ENCODE measurements at places on chromosomes 1 and 21.

DNA sequence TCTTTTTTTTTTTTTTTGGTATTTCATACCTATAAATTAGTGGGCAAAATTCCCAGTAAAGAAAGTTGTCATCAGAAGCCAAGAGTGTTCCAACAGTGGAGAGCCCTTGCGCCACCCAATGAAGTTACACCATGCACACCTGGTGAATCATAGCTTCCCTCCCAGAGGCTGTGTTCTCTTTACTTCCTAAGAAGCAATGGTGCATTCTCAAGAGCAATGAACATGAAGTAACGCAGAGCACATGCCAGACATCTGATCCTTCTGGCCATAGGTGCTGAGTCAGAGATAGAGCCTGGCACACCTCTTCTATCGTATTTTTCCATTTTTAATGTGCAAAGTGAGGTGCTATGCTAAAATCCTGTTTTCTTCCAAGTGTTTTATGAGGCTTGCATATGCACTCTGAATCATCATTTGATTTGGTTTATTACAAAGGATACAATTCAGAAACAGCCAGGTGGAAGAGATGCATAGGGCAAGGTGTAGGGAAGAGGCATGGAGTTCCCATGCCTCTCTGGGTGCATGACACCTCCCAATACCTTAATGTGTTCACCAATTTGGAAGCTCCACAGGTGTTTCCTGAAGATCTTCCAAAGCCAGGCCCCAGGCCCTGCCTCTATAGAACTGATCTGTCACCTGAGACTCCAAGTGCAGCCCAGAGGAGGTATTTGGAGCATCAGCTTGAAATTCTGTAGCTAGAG, 408.0 kb downstream of the SIPA1L2 start:
- DNase-seq = no peak

DNA sequence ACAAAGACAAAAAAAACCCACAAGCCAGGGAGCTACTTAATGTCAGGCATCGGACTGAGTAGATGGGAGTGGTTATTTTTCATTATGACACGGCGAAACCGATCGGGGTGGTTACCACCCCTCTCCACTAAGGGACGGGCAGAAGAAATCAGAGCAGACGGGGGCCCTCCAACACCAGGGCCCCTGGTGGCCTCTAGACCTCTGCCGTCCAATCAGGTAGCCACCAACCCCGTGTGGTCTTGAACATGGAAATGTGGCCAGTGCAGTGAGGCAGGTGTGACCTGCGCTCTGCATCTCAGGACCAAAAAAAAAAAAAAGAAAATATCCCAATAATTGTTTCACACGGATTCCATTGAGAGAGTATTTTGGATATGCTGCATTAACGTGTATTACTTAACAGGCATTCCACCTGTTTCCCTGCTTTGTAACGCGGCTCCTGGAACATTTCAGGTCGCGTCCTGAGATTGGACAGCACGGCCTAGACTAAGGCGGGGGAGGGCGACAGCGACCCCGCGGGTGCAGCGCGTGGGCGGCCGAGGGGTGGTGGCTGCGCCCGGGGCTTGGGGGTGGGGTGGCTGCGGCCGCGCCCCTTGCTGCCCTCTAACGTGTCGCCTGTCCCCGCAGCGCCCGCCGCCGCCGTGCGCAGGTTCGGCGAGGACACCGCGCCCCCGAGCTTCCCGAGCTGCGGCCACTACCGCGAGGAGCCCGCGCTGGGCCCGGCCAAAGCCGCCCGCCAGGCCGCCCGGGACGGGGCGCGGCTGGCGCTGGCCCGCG, 48.3 kb downstream of the SIM2 start:
- no peak for DNase-seq

GRCh38 chr1:228903434-228904071, 168.3 kb downstream of the RHOU start:
- no peak for DNase-seq

DNA sequence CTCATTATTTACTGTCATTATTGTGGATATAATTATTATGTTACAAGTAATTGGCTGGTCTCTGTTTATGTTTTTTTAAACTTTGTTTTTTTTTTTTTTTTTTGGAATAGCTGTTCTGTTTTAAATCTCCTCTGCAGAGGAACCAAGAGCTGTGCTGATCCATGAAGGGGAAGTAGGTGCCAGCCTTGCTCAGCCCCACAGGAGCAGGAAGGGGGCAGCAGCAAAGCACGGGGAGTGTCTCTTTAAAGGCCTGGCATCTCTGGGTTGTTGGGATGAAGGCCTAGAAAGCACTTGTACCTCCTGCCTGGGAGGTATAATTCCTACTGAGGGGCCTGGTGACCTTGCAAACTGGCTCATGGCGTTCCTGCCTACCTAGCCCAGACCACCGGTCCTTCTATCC, 2.5 kb upstream of the GRHL3 start:
- DNase-seq = no peak

DNA sequence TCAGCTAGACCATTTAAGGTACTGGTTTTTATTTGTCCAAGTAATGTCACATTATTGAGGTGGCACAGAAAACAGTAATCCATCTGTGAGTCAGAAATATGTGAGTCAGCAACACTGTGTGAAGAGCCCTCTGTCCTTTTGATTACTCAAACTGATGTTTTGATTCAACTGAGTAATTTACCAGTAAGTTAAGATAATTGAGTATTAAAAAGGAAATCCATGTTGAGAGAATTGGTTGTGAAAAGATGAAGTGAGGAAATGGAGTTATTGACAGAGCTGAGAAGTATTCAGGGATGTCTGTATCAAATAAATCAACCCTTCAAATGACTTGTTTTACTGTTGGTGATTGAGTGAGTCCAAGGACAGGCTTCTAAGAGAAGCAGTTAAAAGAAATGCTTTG, 302.7 kb upstream of the SGIP1 start:
- no peak for DNase-seq

GRCh38 chr1:9239622-9240401, 5.2 kb downstream of the H6PD start:
- peak; percentile 94 for DNase-seq

- no peak for DNase-seq
Observed at GRCh38 chr1:220527908-220528678, at the start of gene MARK1. Gene MARK1, plus strand, starts transcription at chr1:220528136. Its CDS starts 687 bp downstream, at chr1:220528823.

DNA sequence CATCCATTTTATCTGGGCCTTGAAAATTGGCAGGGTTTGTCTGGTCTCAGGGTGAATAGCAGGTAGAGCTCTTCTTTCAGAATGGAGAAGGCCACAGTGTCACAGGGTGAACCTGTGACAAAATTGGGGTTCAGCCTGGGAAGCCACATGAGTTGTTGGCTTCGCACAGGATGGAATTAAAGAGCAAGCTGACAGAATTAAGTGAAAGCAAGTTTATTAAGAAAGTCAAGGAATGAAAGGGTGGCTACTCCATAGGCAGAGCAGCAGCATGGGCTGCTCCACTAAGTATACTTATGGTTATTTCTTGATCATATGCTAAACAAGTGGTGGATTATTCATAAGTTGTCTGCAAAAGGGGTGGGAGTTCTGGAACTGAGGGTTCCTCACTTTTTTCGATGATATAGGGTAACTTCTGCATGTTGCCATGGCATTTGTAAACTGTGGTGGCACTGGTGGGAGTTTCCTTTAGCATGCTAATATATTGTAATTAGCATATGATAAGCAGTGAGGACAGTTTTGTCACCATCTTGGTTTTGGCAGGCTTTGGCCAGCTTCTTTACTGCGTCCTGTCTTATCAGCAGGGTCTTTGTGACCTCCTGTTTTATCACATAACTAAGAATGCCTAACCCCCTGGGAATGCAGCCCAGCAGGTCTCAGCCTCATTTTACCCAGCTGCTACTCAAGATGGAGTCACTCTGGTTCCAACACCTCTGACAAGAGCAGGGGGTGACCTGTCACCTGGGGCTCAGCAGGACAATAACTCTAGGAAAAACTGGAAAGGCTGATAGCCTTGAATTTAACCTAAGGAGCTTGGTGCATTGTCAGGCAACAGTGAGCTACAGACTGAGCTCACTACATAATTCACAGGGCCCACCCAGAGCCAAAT, 5.1 kb downstream of the IFNAR2 start:
- DNase-seq = no peak

DNA sequence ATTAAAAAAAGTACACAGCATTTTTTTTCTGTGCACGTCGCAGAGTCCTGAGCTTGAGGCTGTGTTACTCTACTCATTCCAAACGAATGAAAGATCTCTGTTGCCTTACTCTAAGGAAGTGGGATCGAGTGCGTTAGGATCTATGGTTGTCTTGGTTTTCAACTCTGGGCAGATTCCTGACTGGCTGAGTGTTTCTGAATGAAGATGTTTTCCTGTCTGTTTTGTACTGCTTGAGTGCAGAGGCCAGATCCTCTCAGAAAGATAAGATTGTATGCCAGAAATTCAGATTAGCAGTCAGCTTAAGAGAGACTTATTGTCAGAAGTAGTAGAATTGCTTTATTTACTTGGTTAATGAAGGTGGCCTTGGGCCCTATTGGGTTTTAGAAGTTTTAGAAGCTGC, 14.0 kb downstream of the PLA2G2E start:
- no peak for DNase-seq

- no peak for DNase-seq
Observed at GRCh38 chr1:185442050-185442449, 125.0 kb upstream of the IVNS1ABP start.

DNA sequence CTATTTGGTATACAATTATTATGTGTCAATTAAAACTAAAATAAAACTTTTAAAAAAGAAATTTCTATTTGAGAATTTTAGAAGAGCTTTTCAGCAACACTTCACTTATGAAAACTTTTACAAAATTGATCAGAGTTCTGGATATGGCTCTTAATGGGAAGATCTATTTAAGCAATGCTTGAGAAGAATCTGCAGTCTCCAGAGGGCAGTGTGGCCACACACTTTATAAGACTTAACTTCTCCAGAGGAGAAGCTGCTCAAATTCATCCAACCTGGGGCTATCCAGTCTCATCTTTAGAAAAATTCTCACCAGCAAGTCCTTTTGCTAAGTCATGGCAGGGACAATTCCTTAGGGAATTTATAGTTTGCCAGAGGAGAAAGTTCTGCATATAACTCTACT, 25.2 kb upstream of the AGO1 start:
- no peak for DNase-seq

GRCh38 chr1:201933840-201934430, 12.4 kb downstream of the LMOD1 start:
- DNase-seq = peak; percentile 32

- DNase-seq = no peak
Observed at GRCh38 chr1:40258445-40258769, 371 bp downstream of the ZMPSTE24 start.

- DNase-seq = no peak
Observed at GRCh38 chr1:53190210-53190611, 6.4 kb upstream of the CPT2 start.

DNA sequence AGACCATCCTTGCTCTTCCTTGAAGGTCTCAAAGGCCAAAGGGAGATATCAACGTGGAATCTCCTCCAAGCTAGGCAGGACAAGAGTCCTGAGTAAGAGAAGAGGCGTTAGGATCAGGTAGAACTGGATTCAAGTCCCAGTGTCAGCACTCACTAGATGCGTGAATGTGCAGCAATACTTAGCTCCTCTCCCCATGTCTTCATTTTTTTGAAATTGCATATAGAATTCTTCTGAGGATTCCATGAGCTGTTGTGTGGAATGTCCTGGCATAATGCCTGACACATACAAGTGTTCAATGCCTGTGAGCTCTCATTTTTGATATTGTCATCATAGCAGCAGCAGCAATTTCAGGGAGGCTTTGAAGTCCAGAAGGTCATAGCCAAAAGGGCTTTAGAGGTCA, 333.2 kb downstream of the KCNH1 start:
- no peak for DNase-seq

GRCh38 chr1:7768583-7768982, 2.5 kb upstream of the VAMP3 start:
- no peak for DNase-seq

- no peak for DNase-seq
Observed at GRCh38 chr1:208134491-208134890, 109.7 kb downstream of the PLXNA2 start.

DNA sequence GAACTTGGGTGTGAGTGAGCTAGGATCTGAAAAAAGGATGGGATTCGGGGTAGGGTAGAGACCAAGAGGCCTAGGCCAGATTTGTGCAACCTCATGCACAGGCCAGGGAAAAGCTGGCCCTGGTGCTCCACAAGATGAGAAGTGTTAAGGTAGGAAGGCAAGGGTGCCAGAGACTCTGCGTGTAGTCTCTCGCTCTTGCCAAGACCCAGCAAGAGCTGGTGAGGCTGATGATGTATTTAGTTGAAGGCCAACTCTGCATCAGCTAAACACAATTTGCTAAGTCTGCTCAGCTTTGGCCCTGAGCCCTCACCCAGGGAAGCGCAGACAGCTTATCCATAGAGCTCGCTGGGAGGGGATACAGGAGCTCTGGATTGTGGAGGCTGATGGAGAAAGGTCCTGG, 26.6 kb upstream of the SOX13 start:
- no peak for DNase-seq

GRCh38 chr1:231162297-231162969, 575 bp downstream of the TRIM67 start:
- DNase-seq = no peak

- peak; percentile 32 for DNase-seq
Observed at GRCh38 chr1:213572912-213573647, 414.7 kb upstream of the PROX1 start.

DNA sequence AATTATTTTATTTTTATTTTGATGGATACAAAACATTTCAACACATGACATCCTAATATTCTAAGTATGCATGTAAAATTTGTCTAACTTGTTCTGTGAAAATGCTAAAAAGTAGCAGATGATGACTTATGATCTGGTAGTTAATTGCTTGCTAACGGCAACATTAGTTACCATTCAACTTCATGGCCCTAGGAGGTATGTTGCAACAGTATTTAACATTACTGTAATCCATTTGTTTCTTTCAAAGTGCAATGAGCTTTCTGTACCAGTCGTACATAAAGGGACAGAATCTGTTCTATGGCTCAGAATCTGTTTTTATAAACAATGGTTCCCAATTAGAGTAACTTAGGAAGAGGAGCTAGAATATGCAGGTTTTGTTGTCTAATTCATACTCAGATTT, 91.5 kb upstream of the ZNHIT6 start:
- no peak for DNase-seq

GRCh38 chr1:68673771-68674170, 176.9 kb upstream of the DEPDC1 start:
- DNase-seq = no peak

DNA sequence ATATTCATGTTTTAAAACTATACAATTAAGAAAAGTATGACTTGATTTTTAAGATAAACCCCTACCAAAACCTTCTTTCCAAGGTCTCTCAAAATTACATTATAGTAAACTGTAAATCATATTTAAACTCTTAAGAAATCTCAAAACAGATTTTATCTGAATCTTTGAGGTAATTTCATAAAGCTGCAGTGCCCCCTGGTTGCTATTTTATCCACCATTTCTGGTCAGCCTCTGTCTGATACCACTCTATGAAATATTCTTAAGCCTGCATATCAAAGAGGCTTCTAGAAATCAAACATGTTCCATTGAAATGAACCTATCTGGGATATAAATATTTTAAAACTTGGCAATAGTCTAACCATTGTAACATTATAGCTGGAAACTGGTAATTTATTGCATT, 317.3 kb downstream of the COL11A1 start:
- no peak for DNase-seq

All from Jurkat, Clone E6-1 (cell line).